ENCODE measurements at places on chromosomes 3 and 15.

- DNase-seq: no peak
These were observed 18.4 kb upstream of the TIPARP start for GRCh38 chr3:156655819-156656550.

DNA sequence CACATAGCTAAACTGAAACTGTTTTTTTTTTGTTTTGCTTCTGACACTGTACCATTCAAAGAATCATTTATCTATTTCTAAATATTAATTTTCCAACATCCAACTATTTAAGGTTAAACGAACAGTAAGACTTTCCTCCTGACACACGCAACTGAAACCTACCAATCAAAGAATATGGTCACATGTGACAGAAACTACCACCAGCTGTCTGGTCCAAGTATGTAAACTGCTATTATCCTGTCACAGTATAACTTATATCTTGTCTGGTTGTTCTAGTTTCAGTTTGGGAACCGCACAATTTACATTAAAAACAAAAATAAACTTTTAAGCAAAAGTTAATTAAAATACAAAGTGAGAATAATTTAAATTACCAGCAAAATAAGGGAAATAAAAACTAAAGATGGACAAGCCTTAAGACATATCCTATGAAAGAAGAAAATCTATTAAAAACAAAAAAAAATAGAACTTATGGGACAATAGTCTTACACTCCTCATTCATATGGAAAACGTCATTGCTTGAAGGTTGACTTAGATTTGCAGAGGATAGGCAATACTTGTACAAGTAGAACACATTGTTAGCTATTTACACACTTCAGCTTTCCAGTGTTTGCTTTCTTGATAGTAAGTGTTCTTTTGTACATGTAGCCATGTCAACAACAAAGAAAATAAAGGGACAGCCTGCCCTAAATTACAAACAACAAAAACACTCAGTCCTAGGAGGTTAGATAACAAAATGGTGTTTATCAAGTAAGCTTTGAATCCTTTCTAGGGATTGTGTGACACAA, 26.8 kb upstream of the CHRM5 start:
- no peak for DNase-seq

DNA sequence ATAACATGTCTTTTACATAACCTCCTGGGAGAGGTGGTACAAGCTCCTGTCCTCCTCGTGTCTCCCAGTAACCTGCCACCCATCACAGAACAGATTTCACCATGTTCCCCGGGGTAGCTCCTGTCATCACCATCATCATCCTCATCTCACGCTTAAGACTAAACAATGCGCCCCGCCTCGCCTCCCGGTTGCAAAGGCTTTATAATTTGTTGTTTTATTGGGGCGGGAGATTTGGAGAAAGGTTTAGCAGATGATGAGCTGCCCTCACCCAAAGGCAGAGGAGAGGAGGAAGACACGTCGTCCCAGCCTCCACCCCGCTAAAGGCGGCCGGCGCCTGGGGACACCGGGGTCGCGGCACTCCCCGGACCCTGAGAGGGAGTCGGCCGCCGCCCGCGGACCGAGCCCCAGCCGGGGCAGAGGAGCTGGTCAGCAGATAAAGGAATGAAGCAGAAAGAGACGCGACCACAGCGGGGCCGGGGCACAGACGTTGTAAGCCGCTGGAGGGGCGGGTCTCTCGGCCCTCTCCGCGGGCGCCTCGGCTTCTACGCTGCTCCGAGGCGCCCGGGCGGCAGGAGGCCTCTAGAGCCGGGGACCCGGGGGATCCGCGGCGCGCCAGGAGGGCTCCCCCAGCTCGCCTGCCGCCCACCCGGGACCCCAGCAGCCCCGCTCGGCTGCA, 589 bp downstream of the HERC1 start:
- DNase-seq: peak; percentile 28

DNA sequence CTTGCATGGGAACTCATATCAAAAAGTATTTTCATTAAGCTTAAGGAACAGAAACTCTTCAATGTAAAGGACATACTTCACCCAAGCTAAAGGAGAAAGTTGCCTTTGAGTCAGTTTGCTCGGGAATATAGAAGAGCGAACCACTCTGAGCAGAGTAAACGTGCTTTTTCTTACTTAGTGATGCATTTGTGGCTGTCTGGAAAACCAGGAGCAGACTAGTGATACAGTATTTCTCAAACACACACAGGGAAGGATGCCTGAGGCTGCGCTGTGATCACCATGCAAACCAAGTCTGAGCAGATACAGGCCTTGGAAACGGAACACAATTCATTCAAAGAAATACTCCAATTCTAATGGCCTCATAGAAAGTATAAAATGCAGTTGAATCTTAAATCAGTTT, 121.0 kb upstream of the CDIN1 start:
- DNase-seq: no peak

DNA sequence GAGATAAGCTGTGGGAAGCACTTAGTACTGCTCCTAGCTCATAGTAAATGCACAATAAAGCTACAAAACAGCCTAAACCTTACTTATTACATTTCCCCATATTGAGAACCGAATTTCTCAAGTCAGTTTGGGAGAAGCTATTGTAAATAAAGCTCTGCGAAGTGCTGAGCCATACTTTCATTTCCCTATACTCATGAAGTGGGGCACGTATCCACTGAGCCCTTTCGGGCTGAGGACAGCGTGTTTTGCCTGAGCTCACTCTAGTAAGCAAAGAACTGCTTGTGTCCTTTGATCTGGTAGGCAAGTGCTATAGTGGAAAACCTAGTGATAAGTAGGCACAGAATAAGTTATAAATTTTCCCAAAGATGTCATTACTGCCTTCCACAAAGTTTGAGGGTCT, 165.0 kb downstream of the RSL24D1 start:
- no peak for DNase-seq
